ENCODE measurements at places on chromosomes 2 and 18. TPM values are rescaled to one million over a fixed set of nuclear protein-coding genes. Genes with fewer than 3 reads are reported as not detected.

DNA sequence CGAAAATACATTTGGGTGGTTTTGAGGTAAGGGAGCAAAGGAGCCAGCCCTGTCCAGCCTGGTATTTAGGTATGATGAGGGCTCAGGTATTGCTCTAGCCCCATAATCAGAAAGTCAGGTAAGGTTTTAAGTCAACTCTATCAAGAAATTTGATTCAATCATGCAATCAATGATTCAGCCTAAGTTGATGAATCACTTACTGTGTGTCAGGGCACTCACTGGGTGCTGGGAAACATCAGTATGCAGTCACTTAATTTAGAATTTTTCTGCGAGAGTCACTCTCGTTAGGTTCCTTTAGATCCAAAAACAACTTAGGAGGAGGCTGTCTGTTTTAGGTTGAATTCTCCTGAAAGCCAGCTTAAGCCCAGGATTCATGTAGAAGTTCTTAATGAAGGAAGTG, 17.7 kb upstream of the SERPINB2 start:
- no peaks in the 10 kb centered on the region for H3K36me3 ChIP-seq
- DNase-seq = no peak
- no peak overlapping the region for H3K4me3 ChIP-seq

GRCh38 chr2:126935774-126936173, 37.1 kb downstream of the TEX51 start:
- DNase-seq = no peak
- no peaks in the 10 kb centered on the region for H3K36me3 ChIP-seq
- H3K4me3 ChIP-seq = no peak overlapping the region
- no peaks in the 10 kb centered on the region for H3K4me1 ChIP-seq
- no peak overlapping the region for H3K27ac ChIP-seq
- peaks cover 3% of the 10 kb centered on the region for H3K27me3 ChIP-seq

DNA sequence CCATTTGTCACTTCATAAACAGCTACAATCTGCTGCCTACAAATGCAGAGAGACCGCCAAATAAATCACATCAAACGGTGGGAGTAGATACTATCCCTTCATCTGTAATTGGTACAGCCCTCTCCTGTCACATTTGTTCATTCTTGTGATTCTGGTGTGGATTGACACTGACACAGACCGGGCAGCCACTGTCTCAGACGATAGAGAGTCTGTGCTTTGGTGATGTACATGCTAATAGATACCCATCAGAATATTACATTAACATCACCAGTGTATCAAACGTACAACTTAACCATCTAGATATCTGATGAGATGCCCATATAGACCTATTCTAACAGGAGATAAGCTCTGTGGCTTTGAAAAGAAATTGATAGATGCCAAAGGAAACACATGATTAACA, 419.7 kb upstream of the ZEB2 start:
- no peak overlapping the region for H3K4me3 ChIP-seq
- no peaks in the 10 kb centered on the region for H3K4me1 ChIP-seq
- no peak overlapping the region for H3K27ac ChIP-seq
- H3K36me3 ChIP-seq = no peaks in the 10 kb centered on the region
- H3K27me3 ChIP-seq = no peaks in the 10 kb centered on the region

DNA sequence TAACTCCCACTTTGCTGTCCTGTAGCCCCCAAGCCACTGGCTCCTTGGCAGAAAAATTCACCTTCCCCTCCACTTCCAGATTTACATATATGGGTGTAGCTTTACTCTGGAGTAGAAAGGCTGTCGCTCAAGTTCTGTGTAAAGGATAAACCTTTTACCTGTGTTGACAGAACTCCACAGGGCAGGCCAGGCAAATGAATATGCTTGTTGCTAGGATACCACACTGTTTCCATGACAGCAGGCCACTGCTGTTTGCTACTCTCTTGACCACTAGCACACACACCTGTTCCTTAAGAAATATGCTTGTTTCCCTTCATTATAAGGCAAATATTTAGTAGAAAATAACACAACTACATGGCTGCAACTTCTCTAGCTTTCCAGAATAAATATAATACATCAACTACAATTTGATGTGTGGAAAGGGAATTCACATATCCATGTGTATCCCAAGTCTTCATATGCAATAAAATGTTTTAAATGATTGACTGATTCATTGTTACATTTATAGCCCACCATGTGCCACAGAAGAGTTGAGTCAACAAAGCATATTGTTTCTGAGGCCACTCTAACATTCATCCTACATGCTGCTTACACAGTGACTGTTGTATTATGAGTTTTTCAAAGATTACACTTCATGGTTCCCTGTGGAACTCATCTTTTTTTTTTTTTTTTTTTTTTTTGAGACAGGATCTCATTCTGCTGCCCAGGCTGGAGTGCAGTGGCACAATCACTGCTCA, 56.2 kb upstream of the ROCK1 start:
- H3K27ac ChIP-seq = no peak overlapping the region
- H3K27me3 ChIP-seq = no peaks in the 10 kb centered on the region
- no peaks in the 10 kb centered on the region for H3K36me3 ChIP-seq
- no peak overlapping the region for H3K4me3 ChIP-seq
- DNase-seq = no peak

SKA1 gene
- total RNA-seq = 24.8 TPM

TRMT61B gene
- total RNA-seq = 24.5 TPM

CYP26B1 gene
- total RNA-seq = not detected
